ENCODE measurements at places on chromosomes 12 and 14. TPM values are rescaled to one million over a fixed set of nuclear protein-coding genes. Genes with fewer than 3 reads are reported as not detected.

Gene RERG
- total RNA-seq, result not detected

Gene CSAD
- 21.7 TPM for total RNA-seq

Gene RTN1
- not detected for total RNA-seq

Gene COCH
- total RNA-seq, result 1.3 TPM

Gene DERA
- total RNA-seq, result 15.3 TPM

Gene RIMBP2
- not detected for total RNA-seq

Gene OLR1
- not detected for total RNA-seq

Gene ACSM4
- total RNA-seq, result not detected

Gene GLIPR1
- 7.3 TPM for total RNA-seq

Gene PYGL
- 0.17 TPM for total RNA-seq

Gene BCAT1
- 37.3 TPM for total RNA-seq

Gene ASPG
- total RNA-seq, result not detected

Gene CHST11
- 69.8 TPM for total RNA-seq

Gene TOMM20L
- not detected for total RNA-seq

Gene MYF6
- not detected for total RNA-seq

Gene HOXC6
- not detected for total RNA-seq

Gene GZMB
- total RNA-seq, result 6,140 TPM

Gene AICDA
- total RNA-seq, result not detected

DNA sequence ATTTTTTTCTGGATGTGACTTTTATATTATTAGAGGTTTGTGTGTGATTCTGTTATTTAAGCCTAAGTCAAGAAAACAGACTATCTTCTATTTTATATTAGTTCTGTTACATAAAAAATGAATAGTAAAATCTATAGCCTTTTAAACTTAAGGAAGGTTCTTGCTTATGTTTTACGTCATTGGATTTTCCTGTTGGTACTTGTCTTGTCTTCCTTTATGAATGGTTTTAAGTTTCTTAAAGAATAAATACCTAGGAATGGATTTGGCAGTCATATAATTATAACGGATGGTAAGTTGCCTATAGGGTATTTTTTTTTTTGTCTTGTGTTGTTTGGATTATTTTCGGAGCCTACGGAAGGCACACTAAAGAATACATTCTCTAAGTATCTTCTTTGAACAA, 161.8 kb upstream of the PTPRQ start:
- DNase-seq, result no peak

GRCh38 chr12:8584004-8584403, 28.7 kb downstream of the AICDA start:
- no peak for DNase-seq

DNA sequence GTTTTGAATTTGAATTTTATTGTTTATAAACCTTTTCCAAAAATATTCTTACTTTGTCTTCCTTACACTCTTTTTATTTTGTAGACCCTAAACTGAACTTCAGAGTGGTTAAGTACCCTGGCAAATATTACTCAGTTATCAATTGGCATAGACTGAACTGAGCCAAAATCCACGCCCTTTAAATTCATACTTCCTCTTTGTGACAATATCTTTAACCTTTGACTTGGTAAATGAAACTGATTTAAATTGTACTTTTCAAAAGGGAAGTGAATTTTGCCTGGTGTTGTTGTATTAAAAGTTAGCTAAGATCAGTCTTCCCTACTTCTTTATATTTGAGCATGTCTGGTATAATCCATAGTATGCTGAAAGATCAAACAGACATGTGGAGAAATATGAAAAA, 184.3 kb upstream of the USP15 start:
- no peak for DNase-seq

- no peak for DNase-seq
These were observed 20.7 kb downstream of the ASCL1 start for GRCh38 chr12:102977945-102978706.

DNA sequence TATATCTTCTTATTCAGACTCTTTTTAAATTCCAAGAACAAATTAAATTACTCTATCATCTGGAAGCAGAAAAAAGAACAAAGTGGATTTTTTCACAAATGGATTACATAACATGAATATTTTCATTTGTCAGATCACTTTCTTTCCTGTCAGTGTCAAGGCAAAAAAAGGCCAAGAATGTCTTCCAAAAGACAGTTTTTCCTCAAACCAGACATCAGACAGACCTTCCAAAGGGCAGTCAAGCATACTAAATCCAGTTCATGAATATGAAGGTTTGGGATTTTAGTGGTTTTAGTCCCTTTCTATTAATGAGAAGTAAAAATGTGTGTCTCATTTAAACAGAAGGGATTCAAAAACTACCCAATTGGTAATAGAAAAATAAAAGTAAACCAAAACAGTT, 336.0 kb downstream of the CEP128 start:
- no peak for DNase-seq

GRCh38 chr12:55722948-55723347, 2.8 kb downstream of the RDH5 start:
- no peak for DNase-seq

DNA sequence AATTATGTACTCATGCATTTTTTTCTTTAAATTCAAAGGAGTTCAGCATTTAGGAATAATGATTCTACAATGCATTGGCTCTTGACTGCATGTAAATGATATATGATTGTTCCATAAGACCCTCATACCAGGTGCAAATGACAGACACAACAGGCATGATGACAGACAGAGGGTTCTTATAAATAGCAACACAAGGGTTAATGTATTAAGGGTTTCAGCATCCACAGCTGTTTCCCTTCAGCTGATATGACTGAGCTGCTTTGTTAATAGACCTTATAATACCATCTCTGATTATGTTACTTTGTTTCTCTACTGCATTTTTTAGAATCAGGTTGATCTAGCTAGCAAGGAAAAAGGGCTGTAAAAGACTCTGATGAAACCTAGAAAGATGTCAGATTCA, 90.8 kb upstream of the TMTC2 start:
- DNase-seq, result no peak

- DNase-seq, result no peak
These were observed 310.4 kb downstream of the KCNH5 start for GRCh38 chr14:62734831-62735230.

- DNase-seq, result peak; percentile 72
These were observed 194.9 kb upstream of the OR4E1 start for GRCh38 chr14:21868442-21869046.

DNA sequence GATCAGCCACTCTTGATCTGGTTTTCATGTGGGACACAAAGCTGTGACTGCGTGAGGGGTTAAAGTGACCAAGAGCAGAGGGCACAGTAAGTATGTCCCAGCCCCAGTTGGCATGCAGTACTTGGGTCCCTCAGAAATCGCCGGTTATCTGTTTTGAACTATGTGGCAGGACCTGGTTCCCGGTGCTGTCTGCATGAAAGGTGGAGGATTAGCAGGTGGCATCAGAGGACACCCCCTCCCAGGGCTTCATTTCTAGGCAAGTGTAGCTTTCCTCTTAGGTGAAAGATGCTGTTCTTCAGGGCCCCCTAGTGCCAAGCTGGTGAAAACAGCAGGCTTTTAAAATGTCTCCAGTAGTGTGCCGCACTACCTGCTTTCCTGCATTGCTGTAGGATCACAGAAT, 57.1 kb downstream of the ATG14 start:
- peak; percentile 45 for DNase-seq

- no peak for DNase-seq
These were observed 52.6 kb downstream of the TMEM260 start for GRCh38 chr14:56632195-56632594.

DNA sequence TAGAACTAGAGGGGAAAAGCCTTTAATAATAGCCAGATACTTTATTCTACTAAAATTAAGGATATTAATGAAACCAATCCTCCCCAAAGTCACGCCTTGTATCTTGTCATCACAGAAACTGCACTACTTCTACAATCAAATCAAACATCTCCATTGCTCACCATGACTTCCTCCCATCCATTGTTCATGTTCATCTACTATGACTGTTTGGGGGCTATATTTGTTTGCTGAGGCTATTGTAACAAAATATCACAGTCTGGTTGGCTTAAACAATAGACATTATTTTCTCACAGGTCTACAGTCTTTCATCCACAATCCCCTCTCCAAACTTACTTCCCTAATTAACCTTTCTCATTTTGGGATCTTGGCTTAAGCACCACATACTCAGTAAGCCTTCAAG, 193.6 kb upstream of the FSCB start:
- DNase-seq, result no peak

GRCh38 chr12:83005534-83006197, 319.0 kb downstream of the TMTC2 start:
- no peak for DNase-seq

GRCh38 chr14:74508844-74509428, 15.4 kb downstream of the ISCA2 start:
- no peak for DNase-seq

GRCh38 chr12:3263282-3263681, 186.1 kb downstream of the TSPAN9 start:
- no peak for DNase-seq

GRCh38 chr12:46537387-46537955, 164.9 kb upstream of the SLC38A2 start:
- no peak for DNase-seq

- DNase-seq, result no peak
These were observed 2.2 kb downstream of the NRIP2 start for GRCh38 chr12:2832550-2833127.

DNA sequence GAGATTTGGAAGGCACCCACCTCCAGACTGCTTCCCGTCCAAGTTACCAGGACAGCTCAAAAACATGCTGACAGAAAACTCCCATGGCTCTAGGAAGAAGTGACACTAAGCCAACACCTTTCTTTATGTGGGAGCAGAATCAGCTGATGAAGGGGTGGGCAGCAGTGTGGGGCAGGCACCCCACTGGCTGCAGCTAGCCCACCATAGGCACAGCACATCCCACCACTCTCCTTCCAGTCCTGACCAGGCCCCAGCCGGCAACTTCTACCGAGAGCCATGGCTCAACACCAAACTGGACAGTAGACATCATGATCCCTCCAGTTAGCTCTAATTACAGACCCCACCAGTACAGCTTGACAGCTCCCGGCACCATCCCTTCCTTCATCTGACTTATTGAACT, 45.0 kb downstream of the SH2B3 start:
- DNase-seq, result no peak

- DNase-seq, result no peak
These were observed 3.9 kb upstream of the ADGRD1 start for GRCh38 chr12:130949806-130950205.

DNA sequence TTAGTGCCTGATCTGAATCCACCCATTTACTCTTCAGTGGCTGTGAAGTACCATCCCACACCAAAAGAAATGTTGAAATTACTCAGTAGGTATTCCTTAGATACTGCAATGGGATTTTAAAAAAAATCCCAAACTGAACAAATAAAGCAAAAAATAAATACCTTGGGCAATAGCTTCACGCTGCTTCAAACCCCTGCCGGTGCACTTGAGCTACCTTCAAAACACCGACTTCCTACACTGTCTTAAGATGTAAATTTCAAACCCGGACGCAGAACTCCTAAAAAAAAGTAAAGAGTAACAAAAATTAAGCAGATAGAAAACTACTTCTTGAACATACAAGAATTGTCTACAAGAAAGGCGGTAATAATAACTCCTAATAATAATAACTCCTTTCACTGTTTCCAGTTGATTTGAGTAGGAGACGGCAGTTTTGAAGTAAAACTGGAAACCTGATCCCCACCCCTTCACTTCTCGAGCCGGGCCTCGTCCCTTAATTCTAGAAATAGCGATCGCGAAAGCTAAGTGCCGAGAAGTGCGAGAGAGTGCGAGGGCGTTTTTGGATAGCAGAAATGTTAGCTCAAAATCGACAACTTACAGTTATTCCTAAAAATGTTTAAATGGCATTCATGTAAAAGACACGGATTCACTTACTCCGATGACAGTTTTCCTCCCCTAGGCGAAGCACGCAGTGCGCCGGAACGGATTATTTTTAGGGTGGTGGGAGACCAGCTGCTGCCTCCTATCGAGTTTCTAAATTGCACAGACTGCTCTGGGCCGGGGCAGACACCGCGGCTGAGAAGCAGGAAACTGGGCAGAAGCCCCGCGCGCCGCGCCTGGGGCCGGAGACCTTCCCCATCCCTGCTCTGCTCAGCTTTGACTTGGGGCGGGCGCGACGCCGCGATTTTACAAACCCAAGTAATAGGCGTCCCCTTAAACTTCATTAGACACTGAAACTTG, at the start of gene ABCC9:
Gene ABCC9, minus strand, starts transcription at position 878 of the 957 bp plus-strand sequence. CDS start 4,752 bp downstream, outside the sequence.
- DNase-seq, result no peak

GRCh38 chr14:92832137-92832700, 38.1 kb downstream of the GOLGA5 start:
- no peak for DNase-seq

- DNase-seq, result no peak
These were observed 7.1 kb downstream of the RNASE7 start for GRCh38 chr14:21049271-21049673.

DNA sequence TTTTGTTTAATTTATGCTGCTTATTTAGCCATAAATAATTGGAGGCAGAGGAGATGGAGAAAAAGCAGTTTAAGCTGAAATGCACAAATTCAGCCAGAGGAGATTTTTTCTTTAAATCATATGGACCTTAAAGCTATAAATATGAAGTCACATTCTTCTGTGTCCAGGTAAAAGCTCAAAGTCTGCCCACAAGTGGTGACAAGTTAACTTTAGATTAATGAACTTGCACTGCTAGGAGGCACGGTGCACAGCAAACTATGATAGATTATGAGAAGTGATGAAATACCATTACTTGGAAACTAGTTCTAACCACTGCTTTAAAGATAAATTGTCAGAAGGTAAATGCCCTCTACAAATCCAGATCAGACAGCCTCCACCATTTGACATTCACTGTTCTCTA, 69.0 kb downstream of the IFT81 start:
- no peak for DNase-seq

DNA sequence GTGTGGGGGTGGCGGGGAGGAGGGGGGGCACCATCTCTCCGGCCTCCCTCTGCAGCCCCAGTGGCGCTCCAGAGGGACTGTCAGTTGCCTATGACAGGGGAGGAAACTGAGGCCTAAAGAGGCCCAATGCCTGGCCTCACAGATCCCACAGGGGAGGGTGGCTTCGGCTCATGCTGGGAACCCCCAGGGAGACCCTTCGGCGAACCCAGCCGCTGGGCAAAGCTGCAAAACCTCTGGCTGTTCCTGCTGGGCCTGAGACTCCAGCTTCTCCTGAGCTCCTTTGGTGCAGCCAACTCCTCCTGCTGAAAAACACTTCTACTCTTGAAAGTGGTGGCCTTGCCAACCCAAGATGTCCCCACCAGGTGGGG, 170.1 kb upstream of the RTL1 start:
- no peak for DNase-seq

- no peak for DNase-seq
These were observed 99.4 kb downstream of the EPS8 start for GRCh38 chr12:15689751-15690191.

Data from activated T-helper 1 cell treated with anti-CD3 and anti-CD28 coated beads, Interleukin-12 subunit alpha, Interleukin-12 subunit beta, Interleukin-2, Interleukin-4 antibody, amounts not matched to agents 30 ng/mL and 10 ng/mL and 1 ng/mL, durations not matched to agents 14 hours and 24 hours and 36 hours (primary cell).